Psoas muscle (tissue), 8 donors: ENCODE measurements at places on chromosomes 1 and 21. TPM values are rescaled to one million over a fixed set of nuclear protein-coding genes. Genes with fewer than 3 reads are reported as not detected.

DNA sequence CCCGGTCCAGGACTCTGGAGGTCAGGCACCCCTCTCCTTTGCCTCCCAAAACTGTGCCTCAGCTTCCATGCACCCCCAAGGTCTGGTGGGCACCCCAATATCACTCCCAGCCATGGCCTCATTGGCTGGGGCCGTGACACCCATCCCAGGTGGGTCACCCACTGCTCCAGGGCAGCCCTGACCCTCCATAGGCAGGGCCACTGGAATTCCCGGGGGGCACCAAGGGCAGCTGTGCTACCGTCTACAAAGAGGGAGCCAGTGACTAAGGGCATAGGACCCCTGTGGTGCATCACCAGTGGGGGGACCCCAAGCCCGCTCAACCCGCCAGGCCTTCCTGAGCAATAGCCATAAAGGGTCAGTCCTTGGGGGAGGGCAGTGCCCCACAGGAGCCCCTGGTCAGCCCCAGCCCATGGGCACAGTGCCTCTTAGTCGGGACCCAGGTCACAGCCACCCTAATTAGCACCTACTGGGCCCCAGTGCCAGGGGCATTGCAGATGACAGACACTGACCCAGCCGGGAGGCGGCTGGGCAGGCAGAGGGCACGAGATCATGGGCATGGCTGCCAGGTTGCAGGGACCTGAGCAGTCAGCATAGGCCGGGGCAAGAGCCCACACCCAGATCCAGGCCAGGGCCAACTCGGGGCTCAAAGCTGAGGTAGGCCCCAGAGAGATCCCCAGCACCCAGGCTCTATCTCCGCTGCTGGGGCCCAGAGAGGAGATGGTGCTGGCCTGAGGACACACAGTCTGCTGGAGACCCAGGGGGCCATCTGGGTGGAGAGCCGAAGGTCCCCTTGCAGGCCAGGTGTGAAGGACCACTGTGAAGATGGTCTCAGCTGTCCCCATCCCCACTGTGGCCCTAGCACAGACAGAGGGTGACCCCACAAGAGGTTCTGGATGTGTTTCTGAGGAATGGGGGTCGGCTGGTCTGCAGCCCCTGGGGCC is 19.0 kb upstream of the ARF1 start:
- H3K4me1 ChIP-seq: peaks cover 6% of the 10 kb centered on the region
- H3K27me3 ChIP-seq: peaks cover 88% of the 10 kb centered on the region
- no peak overlapping the region for H3K4me3 ChIP-seq
- no peaks in the 10 kb centered on the region for H3K36me3 ChIP-seq

DNA sequence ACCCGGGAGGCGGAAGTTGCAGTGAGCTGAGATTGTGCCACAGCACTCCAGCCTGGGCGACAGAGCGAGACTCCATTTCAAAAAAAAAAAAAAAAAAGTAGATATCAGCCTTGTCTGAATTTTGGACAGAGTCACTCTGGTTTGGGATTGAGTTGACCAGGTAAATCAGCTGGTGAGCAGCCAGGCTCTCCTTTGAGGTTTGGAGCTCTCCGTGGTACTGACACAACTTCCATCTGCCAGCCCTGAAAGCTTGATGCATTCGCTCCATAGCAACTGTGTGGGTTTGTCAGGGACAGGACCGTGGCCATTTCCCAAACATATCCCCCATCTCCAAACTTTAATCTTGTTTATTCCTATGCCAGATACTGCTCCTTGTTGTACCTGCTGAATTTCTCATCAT is 155.2 kb downstream of the DMRTA2 start:
- no peak overlapping the region for H3K27ac ChIP-seq
- H3K4me1 ChIP-seq: no peaks in the 10 kb centered on the region
- H3K36me3 ChIP-seq: no peaks in the 10 kb centered on the region
- no peaks in the 10 kb centered on the region for H3K27me3 ChIP-seq
- no peak for DNase-seq

DNA sequence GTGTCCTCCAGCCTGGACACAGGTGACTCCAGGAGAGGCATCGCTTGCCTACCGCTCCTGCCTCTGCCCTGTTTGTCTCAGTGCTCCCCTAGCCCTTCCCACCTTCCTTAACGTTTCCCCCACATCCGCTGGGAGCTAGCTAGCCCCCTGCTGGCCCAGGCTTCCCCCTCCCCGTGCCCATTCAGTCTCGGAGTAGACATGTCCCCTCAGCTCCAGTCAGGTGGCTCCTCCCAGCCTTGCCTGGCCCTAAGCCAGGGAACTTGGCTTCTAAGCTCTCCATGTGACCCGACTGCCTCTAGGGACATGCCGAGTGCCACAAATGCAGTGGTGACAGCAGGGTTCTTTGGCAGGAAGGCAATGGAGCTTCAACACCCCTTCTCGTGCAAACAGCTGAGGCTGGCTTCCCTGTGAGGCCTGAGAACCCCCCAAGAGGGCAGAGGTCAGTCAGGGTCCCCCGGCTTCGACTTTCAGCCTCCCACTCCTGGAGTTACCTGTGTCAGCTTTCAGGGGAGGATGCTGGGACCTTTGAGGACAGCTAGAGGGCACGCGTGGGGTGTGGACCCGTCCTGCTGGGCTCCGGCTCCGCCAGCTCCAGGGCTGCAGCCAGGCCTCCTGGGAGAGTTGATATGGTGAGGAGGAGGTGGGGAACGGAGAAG is 16.2 kb downstream of the DRAXIN start:
- H3K4me3 ChIP-seq: no peak overlapping the region
- H3K27me3 ChIP-seq: no peaks in the 10 kb centered on the region
- H3K36me3 ChIP-seq: no peaks in the 10 kb centered on the region
- H3K4me1 ChIP-seq: no peaks in the 10 kb centered on the region
- peak; percentile 63 for DNase-seq

DNA sequence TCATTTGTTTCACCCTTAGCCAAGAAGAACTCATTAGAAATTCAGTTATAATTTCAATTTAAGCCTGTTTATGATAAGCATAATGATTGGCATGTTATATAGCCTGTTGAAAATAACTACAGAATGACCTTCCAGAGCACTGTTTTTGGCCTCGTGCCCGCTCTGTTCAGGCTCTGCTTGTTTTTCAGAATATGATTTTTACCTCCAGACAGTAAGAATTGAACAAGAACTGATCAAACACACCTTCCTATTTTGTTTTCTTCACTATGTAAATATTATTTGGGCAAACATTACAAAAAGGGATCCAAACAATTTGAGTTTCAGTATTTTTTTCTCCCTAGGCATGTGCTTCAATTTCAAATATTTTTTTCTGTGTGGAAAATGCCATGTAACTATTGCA is 48.1 kb upstream of the ANGPTL1 start:
- H3K36me3 ChIP-seq: no peaks in the 10 kb centered on the region
- no peak for DNase-seq
- H3K27me3 ChIP-seq: no peaks in the 10 kb centered on the region
- no peak overlapping the region for H3K27ac ChIP-seq
- no peaks in the 10 kb centered on the region for H3K4me1 ChIP-seq

- DNase-seq: no peak
- H3K27ac ChIP-seq: peak overlapping the region; percentile 3
- H3K4me3 ChIP-seq: no peak overlapping the region
- peaks cover 42% of the 10 kb centered on the region for H3K4me1 ChIP-seq
Observed at GRCh38 chr1:221714227-221715152, 27.4 kb downstream of the DUSP10 start.

- H3K36me3 ChIP-seq: peaks cover 3% of the 10 kb centered on the region
- H3K4me1 ChIP-seq: no peaks in the 10 kb centered on the region
- no peak for DNase-seq
- H3K27me3 ChIP-seq: no peaks in the 10 kb centered on the region
Observed at GRCh38 chr1:161915051-161915503, 108.6 kb downstream of the OLFML2B start.

GRCh38 chr1:214135886-214136285 is 145.1 kb upstream of the SMYD2 start:
- no peak overlapping the region for H3K4me3 ChIP-seq
- H3K4me1 ChIP-seq: no peaks in the 10 kb centered on the region
- no peak overlapping the region for H3K27ac ChIP-seq
- DNase-seq: no peak
- no peaks in the 10 kb centered on the region for H3K36me3 ChIP-seq

DNA sequence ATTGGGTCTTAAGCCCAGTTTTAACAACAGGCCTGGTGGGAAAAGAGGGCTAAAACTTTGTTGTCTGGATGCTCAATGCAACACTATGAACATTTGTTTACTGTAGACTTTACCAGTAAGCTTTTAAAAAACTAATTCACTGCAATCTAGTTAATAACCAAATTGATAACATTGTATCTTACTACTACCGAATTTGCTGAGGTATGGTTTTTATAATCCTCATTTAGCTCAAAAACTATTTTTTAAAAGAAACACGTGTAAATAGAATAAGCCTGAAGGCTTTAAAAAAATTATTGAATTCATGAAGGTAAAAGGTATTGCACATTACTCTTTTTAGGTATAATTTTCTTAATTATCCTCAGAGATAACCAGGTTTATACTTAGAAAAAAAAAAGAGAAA is 500.6 kb downstream of the RWDD3 start:
- no peaks in the 10 kb centered on the region for H3K4me1 ChIP-seq

Gene FOXD2
- 0.09 TPM for total RNA-seq

Gene MAN1C1
- 1.8 TPM for total RNA-seq

Gene ORC1
- 0.19 TPM for total RNA-seq
